Activated CD4-positive, alpha-beta T cell treated with anti-CD3 and anti-CD28 coated beads, Interleukin-10, Interleukin-2, amounts not matched to agents 100 ng/mL and 50 ng/mL, durations not matched to agents 16 hours and 8 hours (primary cell): ENCODE measurements at places on chromosomes 1 and 21.
A peak's percentile ranks its signal among the peaks of the same experiment; 100 is the strongest.

GRCh38 chr1:210781652-210782051 lies 352.3 kb downstream of the KCNH1 start:
- DNase-seq, result no peak

- no peak for DNase-seq
Observed at GRCh38 chr1:908661-909060, 15.1 kb upstream of the SAMD11 start.

- DNase-seq, result no peak
Observed at GRCh38 chr1:54723985-54724384, 8.3 kb downstream of the TTC4 start.

DNA sequence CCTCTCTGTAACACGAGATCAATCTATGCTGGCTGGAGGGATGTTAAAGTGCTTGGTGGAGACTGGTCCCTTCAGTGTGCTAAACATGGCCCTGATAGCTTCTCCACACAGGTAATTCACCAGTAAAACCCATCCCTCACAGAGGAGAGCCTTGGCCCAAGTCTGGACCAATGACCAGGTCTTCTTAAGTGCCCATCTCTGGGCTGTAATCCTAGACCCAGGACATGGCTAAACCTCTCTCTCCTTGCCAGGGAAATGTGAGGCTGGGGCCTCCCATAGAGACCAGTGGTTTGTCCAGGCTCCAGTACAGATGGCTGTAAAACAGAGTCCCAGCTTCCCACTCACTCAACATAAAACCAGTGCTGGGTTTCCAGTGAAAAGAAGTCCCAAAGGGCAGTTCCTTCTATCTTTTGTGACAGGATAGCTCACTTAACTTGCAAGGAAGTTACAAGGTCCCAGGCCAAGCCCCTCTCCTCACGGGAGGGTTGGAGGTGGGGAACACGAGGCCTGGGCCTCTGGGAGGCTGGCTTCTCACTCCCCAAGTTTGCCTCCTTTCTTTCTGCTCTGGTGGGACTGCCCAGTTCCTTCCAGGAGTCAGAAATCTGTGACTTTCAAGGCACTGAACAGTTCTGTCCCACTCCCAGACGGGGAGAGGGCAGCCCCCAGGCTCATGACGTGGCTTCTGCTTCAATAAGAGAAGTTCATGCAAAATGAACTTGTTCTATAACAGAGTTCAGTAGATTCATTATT lies 2.2 kb upstream of the KIF17 start:
- no peak for DNase-seq

DNA sequence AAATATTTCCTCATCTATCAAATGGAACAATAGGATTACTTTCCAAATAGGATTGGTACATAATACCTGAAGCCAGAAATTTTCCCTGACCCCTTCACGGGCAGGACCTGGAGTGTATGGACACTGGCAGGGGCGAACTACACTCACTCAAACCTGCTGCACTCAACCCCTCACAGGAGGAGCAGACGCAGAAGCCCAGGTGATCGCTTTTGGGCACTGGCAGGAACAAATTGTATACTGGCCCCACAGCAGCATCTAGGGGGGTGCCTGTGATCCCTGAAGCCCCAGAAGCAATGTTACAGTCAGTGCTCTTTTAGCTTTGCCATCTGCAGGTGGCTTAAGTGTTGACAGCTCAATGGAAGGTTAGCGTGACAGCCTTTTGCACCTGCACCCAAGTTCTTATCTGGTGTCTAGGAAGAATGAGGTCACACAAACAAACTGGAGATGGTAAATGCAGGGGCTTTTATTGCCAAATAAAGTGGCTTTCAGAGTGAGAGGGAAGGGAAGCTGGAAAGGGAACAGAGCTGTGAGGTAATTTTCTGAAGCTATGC lies 199.2 kb upstream of the NEGR1 start:
- DNase-seq, result no peak

DNA sequence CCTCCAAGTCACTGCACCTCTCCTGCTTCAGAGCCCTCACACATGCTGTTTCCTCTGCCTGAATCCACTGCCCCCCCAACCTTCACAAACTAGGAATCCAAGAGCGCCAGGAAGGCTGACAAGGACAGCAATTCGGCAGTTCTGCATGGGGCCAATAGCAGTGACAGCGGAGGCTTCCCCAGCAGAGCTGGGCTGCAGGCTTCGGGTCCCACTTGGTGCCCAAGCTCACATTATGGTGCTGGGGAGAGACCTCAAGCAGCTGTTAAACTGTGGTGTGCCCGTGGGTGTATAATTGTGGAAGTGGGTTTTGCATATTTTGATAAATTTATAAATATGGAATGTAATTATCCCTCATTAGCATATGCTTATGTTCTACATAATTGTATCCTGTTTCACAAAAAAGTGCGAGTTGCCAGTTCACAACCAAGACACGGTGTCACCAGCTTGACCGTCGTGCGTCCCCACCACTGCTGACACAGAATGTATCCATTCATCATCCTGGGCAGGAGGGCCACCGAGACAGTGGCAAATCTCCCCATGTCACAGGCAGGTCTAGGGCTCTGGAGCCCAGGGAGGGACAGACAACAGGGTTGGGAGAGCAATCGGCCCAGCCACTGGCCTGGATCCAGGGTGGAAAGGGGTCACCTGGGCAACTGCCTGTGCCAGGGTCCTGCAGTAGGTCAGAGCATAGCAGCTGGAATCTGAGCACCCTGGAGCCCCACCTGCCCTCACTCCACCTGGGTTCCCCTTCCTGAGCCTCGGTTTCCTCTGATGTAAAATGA lies 81.6 kb downstream of the MATN1 start:
- no peak for DNase-seq

DNA sequence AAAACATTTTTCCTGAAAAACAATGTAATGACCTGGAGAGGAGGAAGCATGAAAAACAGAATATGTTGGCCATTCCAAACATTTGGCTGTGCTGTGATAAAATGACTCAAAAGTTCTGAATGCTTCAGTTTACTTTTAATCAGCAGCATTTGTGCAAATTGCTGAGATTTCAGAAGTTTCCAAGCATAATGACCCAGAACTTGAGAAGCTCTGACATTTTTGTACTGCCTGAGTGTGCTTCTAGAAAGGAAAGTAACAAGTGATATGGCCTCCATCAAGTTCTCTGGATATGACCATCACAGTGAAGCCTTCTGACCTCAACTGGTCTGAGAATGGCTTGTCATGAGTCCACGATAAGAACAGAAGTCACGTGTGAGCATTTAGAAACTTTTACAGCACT lies 283.4 kb upstream of the ZRANB2 start:
- no peak for DNase-seq

GRCh38 chr1:206657751-206658150 lies 22.4 kb downstream of the DYRK3 start:
- no peak for DNase-seq

DNA sequence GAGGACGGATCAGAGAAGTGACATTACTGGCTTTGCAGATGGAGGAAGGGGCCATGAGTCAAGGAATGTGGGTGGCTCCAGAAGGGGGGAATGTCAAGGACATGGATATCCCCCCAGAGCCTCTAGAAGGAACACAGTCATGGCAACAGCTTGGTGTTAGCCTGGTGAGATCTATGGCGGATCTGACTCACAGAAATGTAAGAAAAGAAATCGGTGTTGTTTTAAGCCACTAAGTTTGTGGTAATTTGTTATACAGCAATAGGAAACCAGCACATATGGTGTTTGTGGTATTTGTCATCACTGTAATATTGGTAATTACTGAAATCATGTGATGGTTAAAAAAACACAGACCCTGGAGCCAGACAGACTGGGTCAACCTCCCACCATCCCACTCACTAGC lies 236.2 kb downstream of the SETD4 start:
- DNase-seq, result no peak

DNA sequence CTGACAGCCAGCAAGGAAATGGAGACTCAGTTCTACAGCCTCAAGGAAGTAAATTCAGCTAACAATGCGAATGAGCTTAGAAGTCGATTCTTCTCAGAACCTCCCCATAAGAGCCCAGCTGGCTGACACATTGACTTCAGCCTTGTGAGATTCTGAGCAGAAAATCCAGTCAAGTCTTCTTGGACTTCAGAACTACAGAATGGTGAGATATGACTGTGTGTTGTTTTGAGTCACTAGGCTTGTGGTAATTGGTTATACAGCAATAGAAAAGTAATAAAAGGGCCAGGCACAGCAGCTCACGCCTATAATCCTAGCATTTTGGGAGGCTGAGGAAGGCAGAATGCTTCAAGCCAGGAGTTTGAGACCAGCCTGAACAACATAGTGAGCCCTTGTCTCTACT lies 161.8 kb upstream of the IVNS1ABP start:
- DNase-seq, result peak; percentile 2
